ENCODE measurements at places on chromosomes 2 and 18.

GRCh38 chr2:108364676-108365297, 13.0 kb upstream of the SULT1C4 start:
- DNase-seq = no peak

GRCh38 chr2:60488291-60488690, 65.2 kb downstream of the BCL11A start:
- DNase-seq = no peak

DNA sequence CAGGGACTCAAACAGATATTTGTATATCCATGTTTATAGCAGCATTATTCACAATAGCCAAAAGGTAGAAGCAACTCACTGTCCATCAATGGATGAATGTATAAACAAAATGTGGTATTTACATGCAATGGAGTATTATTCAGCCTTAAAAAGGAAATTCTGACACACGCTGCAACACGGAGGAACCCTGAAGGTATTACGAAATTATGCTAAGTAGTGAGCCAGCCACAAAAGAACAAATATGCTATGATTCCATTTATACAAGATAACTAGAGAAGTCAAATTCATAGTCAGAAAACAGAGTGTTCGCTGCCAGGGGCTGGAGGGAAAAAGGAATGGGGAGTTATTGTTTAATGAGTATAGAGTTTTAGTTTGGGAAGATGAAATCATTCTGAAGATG, 61.0 kb upstream of the CDKL4 start:
- no peak for DNase-seq

GRCh38 chr18:58373481-58373880, 255.4 kb downstream of the ALPK2 start:
- no peak for DNase-seq

DNA sequence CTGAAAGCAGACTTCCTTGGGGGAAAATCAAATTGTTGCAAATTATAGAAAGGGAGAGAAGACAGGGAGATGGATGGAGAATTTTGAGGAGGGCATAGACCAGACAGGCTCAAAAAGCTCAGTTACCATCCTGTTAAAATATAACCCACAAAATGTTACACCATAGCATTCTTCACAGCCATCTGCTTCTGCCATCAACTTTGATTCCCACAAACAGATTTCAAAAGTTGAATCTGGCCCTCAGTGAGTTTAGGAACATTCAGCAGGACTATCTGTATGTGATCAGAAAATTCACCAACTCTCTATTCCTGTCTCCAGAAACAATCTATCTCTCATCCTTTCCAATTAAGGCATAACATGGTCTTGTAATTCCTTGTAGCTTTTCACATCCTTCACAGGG, 159.8 kb upstream of the CCDC68 start:
- no peak for DNase-seq

DNA sequence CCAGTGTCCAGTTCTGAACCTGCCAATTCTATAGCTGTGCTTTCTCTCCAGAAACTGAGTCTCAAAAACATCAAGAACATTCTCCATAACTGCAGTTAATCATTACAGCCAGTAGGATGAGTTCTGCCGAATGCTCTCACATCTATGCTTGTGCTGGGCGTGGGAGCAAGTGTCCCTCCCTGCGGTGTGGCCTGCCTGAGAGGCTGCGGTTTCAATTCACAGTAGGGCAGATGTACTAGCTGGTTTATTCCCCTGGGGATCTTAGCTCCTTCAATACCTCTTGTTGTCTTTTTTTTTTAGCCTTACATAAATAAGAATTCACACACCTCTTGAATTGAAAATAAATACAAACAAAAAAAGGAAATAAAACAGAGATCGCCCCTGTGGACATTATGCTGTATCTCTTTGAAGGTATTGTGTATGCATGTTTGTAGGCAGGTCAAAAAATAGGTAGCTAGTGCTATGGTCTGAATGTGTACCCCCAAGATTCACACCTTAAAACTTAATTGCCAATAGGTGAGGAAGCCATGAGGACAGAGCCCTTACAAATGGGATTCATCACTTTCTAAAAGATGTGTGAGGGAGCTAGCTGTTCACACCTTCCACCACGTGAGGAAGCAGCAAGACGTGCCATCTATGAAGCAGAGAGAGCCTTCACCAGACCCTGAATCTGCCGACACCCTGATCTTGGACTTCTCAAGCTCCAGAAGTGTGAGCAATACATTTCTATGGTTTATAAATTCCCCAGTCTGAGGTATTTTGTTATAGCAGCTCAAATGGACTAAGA, 74.3 kb downstream of the BCL2L11 start:
- no peak for DNase-seq

DNA sequence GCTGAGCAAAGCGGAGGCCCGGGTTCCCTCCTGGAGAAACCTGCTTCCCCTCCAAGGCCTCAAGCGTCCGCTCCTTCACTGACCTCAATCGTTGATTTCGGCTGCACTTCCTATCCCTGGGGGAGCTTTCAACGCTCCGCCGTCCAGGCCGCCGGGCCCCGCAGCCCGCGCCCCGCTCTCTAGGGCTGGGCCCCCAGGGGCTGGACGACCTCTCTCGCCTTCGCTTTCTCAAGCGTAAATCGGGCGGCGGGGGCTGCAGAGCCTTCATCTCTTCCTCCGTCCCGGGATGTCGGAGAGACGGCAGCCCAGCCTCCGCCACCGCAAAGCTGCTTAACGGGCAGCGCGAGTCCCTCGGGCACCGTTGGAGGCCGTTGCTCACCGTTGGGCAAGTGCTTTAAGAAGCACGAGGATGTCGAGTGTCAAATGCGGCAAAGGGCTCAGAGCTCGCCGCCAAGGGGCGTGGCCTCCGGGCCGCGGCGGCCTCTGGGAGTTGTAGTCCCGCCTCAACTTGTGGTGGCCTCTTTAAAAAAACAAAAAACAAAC, 8.5 kb downstream of the HES6 start:
- DNase-seq = peak; percentile 71

- DNase-seq = no peak
These were observed 266.2 kb downstream of the FBXO15 start for GRCh38 chr18:73881396-73881917.
